ENCODE measurements at places on chromosomes 7 and 10.

DNA sequence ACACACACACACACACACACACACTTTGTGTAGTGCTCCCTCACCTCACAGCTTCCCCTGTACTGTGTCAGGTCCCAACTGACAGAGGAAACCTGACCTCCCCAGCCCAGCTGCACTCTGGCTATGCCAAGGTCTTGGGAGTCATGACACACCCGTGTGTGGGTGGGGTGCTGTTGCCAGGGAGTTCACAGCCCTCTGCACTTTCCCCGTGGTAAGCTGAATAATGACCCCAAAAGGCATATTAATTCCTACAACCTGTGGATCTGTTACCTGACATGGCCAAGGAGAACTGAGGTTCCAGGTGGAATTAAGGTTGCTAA lies 8.9 kb upstream of the NANOS1 start:
- DNase-seq, result no peak

DNA sequence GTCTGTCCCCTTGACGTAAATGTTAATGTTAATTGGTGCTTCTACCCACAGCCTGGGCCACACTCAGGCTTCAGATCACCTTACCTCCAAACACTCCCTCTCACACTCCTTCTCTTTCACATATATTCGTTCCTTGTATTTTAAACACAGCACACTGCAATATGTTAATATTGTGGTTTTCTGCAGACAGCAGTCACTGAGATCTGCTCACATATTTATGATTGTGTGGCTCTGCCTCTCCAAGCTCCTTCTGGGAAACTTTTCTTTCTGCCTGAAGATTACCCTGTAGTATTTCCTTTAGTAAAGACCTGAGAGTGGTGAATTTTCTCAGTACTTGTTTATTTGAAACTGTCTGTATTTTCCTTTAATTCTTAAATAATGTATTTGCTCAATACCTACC lies 104.7 kb downstream of the VWC2 start:
- no peak for DNase-seq

- DNase-seq, result no peak
These were observed 13.3 kb downstream of the GNA12 start for GRCh38 chr7:2830609-2831376.

- DNase-seq, result no peak
These were observed 29.7 kb upstream of the TAS2R16 start for GRCh38 chr7:123024989-123025758.

- no peak for DNase-seq
These were observed 754.3 kb downstream of the LRMDA start for GRCh38 chr10:76185471-76186301.

DNA sequence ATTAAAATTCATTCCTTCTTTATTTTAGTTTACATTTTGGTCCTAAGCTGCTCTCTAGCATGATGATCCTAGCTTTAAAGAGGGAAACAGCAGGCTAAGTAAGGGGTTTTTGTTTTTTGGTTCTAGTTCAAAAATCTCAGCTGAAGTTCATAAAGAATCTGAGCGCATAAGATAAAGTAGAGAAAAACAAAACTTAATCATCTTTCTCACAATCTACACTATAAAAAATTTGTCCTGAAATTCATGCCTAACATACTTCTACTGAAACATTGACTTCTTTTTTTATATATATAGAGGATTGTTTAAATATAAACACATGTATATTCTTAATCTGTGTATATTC lies 6.8 kb upstream of the IGF2BP3 start:
- no peak for DNase-seq

GRCh38 chr7:55072251-55072650 lies 53.4 kb downstream of the EGFR start:
- no peak for DNase-seq

DNA sequence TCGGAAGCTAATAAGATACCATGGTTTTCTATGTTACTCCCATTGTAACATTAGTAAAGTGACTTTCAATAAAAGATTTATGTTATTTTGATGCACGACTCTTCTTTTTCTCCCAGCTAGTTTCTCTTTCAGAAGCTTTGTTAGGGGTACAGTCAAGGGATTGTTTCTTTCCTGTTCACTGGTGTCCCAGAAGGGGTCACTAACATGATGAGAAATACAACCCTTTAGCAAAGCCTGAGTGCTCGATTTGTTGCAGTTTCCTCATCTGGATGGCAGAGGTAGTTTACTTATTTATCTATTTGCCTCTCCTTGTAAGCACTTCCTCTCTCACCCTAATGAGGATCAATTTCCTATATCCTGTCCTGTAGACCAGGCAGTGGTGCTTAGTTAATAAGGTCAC lies 17.0 kb downstream of the SRI start:
- DNase-seq, result no peak

DNA sequence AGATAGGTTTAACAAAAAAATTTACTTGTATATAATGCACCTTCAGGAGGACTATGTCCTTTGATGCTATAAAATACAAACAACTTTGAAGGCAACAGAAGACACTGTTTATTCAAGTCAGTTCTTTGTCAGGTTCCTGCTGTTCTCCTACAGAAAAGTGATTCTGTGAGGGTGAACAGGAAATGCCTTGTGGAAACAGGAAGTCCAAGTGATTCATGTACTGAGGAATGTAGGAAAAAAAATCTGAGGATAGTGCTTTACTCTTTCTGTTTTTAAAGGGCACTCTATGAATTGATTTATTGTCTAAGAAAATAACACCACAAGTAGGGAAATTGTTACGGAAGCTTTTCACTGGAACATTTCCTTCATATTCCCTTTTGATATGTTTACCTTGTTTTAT lies 171.9 kb downstream of the HDAC9 start:
- no peak for DNase-seq

GRCh38 chr10:31209478-31209877 lies 109.5 kb upstream of the ZEB1 start:
- no peak for DNase-seq

GRCh38 chr7:80907141-80907601 lies 11.7 kb downstream of the SEMA3C start:
- no peak for DNase-seq

DNA sequence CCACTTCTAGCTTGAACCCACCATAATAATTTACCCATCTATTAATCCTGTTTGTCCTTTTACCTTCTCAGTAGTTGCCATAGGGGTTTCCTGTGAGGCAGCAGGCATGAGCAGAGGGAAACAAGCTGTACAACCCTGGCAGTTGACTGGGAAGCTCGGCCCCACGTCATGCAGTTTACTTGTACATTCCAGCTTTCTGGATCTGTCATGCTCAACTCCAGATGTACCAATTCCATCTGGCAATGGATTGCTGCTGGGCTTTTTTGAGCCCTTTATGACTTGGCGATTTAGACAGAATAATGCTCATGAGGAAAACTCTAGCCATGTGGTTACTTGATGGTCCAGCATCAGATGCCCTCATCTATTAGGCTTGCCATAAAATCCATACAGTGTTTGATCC lies 112.5 kb downstream of the GNAI1 start:
- no peak for DNase-seq

DNA sequence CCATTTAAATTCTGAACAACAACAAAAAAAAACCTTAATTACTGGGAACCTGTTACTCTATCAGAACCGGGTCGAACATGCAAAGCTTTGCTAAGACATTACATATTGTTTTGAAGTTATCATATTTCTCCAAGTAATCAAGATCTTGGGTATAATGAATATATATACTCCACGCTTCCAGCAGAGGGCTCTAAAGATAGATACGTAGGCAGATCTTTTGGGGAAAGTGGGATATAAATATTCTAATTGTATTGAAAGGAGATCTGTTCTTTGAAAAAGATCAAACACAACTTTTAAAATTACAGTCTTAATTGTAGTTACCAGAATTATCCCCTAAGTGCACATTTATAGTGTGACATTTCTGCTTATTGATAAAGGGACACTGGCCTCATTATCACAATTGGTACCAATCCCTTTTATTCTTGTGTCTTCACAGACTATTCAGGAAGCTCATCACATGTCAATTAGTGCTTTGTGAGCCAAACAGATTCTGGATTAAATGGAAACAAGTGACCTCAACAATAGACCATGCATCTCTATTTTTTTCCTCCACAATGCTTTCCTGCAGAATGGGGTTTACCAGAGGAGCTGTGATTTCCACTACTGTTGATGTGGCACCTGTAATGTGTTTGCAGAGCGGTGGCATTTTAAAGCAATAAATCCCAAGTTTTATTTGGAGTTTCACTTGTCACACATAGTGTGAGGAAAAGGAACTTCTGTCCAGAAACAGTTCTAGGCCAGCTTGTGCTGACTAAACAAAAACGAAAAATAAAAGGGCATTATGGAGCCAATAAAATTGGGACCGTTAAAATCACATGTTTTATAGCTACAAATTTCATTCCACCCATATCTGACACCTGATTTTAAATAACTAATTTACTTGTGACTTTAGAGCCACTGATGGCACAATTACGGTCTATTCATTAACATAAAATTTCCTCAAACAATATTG lies 122.4 kb downstream of the CTTNBP2 start:
- DNase-seq, result peak; percentile 7

- no peak for DNase-seq
These were observed 60.0 kb downstream of the POLR1F start for GRCh38 chr7:19648791-19649190.

- DNase-seq, result peak; percentile 68
These were observed 287.2 kb upstream of the MKLN1 start for GRCh38 chr7:131040467-131040932.

DNA sequence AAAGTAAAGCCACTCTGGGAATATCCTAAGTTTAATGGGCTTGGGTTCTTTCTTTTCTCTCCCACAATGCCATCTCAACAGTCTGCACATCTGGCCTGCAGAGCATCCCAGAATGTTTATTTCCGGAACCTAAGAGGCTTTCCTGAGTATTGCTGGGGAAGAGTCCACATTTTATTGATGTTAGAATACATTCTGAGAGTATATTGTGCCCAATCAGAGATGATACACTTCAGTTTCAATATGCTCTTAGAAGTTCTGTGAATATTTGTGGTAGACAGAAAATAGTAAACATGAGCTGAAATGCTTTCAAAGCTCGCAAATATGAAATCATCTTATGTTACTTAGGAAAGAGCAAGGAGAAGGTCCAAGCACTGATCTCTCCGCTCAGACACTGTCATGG lies 200.6 kb downstream of the TWIST1 start:
- DNase-seq, result no peak

GRCh38 chr7:137980308-137980707 lies 21.6 kb downstream of the CREB3L2 start:
- DNase-seq, result no peak

- no peak for DNase-seq
These were observed 376.9 kb upstream of the MGMT start for GRCh38 chr10:129090165-129090564.

- DNase-seq, result no peak
These were observed 23.2 kb downstream of the COL1A2 start for GRCh38 chr7:94417901-94418300.

DNA sequence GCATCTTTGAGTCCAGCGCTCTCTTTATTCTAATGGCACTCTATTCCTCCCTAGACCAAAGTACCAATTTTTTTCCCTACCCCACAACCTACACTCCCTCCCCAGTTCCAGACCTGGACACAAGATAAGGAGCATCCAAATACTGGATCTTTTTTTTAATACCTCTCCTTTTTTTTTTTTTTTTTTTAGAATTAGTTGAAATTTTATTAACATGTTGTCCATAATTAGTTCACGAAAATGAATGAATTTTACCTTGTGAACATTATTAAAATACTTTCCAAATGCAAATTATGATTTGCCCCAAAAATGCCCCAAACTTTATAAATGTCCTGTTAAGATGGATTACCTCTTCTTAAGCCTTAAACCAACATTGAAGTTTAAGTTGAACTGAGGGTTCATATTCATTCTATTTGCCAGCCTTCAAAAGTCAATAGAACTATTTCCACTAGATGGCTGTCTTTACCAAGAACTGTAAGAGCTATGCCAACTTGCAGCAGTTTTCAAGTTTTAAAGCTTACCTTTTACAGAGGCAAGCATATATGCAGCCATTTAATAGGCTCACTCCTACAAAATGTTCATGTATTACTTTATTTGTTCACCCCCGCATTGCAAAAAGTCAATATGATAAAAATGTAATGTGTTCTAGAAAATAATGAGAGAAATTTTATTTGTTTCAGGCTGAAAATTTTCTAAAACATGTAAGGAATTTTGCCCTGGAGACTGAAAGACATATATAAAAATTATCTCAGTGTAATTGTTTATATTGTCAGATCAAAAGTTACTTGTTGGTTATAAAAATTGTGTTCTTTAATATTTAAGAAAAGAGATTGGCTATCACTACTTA lies 39.7 kb upstream of the TNKS2 start:
- DNase-seq, result peak; percentile 26

GRCh38 chr7:8628656-8629055 lies 195.2 kb downstream of the NXPH1 start:
- DNase-seq, result no peak

GRCh38 chr10:112857493-112857892 lies 92.6 kb upstream of the TCF7L2 start:
- no peak for DNase-seq

DNA sequence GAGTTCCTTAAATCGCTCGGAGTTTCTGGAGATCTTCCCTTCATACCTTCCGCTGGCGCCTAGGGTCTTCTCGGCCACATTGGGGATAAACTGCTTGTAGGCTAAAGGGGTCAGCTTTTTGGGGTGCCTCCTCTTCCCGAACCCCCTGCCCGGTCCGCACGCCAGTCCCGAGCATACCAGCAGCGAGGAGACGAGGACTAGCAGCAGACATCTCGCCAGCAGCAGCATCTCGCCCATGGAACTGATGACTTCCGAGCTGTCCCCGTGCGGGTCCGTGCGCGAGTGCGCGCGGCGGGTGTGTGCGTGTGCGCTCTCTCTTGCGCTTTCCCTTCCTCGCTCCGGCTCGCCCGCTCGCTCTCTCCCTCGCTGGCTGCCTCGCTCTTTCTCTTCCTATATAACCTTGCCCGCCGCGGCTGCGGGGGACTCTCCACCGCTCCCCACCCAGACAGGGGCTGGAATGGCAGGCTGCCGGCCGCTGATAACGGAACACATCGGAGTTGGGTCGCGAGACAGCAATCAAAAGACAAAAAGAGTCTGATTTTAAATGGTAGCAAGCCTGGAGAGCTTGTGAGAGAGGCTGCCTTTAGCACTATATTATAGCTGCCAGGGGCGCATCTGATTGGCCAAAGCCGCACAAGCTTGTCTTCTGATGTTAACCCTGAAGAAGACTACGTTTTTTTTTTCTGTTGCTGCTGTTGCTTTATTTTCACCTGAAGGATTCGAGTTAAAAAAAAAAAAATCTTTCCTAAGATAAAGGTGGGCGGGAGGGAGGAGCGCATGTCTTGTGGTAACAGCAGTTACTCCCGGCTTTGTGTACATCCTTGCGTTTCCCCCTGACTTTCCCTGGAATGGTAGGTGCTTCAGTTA lies at the start of gene SHH:
SHH (minus strand) TSS at position 569 of the 867 bp plus-strand sequence; CDS start at position 228, 341 bp downstream.
- DNase-seq, result peak; percentile 33

GRCh38 chr7:28556671-28557070 lies 144.4 kb downstream of the CREB5 start:
- no peak for DNase-seq

All from NCI-H345 (cell line).